CD4-positive, CD25-positive, alpha-beta regulatory T cell (primary cell): ENCODE measurements at places on chromosomes 13 and 19. TPM values are rescaled to one million over a fixed set of nuclear protein-coding genes. Genes with fewer than 3 reads are reported as not detected.

Gene GSX1
- total RNA-seq: not detected

Gene CBY2
- 0.96 TPM for total RNA-seq

Gene KCNN4
- 56.1 TPM for total RNA-seq

Gene SH2D3A
- total RNA-seq: 46.2 TPM

Gene FBXO27
- 0.35 TPM for total RNA-seq

Gene PLVAP
- not detected for total RNA-seq

Gene DLL3
- total RNA-seq: 0.17 TPM

Gene FXYD1
- 1.6 TPM for total RNA-seq

Gene KL
- not detected for total RNA-seq

Gene RAX2
- total RNA-seq: not detected

Gene CEBPG
- 19.9 TPM for total RNA-seq

Gene OR7D2
- not detected for total RNA-seq

Gene IZUMO2
- total RNA-seq: not detected

Gene FLT3LG
- 250 TPM for total RNA-seq

Gene ATXN8OS
- not detected for total RNA-seq

Gene POLR1D
- 150 TPM for total RNA-seq

Gene STOML3
- total RNA-seq: not detected

Gene SLC7A10
- not detected for total RNA-seq

Gene GMIP
- total RNA-seq: 155 TPM

Gene KIR2DL4
- total RNA-seq: not detected

Gene APOC4
- not detected for total RNA-seq

Gene WTIP
- 0.27 TPM for total RNA-seq

Gene IGSF23
- not detected for total RNA-seq
